ENCODE measurements at places on chromosomes 11 and 22.
A peak's percentile ranks its signal among the peaks of the same experiment; 100 is the strongest.

DNA sequence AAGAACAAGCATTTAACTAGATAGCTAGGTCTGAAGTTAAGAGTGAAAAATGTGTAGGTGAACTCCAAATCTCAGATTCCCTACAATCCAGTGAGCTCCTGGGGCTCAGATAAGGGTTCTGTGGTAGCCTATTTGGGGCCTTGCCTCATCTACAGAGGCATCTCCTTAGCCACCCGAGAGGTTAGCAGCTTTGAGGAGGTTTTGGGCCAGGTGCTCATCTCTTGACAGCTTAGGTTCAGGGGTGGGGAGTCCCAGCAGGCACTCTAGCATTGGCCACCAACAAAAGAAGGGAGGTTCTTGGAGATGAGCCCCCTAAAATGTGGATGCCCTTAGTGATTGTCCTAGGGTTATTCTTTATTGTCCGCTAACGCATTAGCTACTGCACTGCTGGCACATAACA lies 184.4 kb upstream of the B3GAT1 start:
- DNase-seq, result no peak

GRCh38 chr11:113179181-113179704 lies 135.1 kb upstream of the TTC12 start:
- DNase-seq, result no peak

GRCh38 chr11:64076758-64077157 lies 41.0 kb downstream of the FLRT1 start:
- DNase-seq, result no peak

- DNase-seq, result no peak
Measured at GRCh38 chr22:28187612-28188011, 268.6 kb upstream of the PITPNB start.

GRCh38 chr11:118705791-118706545 lies 26.5 kb upstream of the TREH start:
- DNase-seq, result no peak

- no peak for DNase-seq
Measured at GRCh38 chr22:17350292-17350691, 19.0 kb upstream of the CECR2 start.

- peak; percentile 50 for DNase-seq
Measured at GRCh38 chr11:3947061-3947460, 91.6 kb downstream of the STIM1 start.

- DNase-seq, result no peak
Measured at GRCh38 chr11:22331771-22332170, 6.4 kb upstream of the SLC17A6 start.

DNA sequence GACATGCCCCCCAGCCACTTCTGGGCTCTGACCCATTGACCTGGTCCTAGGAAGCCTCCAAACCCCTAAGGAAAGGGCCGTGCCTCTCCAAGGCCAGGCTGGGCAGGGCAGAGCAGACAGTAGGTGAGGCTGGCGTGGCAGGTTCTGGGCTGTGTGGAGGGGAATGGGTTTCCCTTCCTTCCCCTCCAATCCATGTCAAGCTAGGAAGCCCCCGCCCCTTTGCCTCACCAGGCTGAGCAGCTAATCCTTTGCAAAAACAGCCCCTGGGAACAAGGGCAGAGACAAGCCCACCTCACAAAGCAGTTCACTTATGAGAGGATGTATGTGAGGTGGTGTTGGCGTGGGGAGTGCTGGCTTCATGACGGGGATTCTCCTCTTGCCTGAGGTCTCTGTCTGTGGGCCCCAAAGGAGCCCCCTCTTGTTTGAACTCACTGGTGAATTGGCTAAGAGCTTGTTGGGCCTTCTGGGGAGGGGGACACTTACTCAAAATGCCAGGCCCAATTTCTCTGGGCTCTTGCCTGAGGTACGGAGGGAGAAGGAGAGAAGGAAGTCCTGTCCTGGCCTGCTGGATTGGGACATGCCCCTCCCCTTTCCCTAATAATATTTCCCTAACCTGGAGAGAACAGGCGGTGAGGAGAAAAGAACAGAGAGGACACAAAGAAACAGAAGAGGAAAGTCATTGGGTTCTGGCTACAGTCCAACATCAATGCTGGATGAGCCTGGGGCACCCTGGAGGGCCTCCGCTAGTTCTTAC lies 1.6 kb upstream of the TRIM29 start:
- DNase-seq, result no peak

DNA sequence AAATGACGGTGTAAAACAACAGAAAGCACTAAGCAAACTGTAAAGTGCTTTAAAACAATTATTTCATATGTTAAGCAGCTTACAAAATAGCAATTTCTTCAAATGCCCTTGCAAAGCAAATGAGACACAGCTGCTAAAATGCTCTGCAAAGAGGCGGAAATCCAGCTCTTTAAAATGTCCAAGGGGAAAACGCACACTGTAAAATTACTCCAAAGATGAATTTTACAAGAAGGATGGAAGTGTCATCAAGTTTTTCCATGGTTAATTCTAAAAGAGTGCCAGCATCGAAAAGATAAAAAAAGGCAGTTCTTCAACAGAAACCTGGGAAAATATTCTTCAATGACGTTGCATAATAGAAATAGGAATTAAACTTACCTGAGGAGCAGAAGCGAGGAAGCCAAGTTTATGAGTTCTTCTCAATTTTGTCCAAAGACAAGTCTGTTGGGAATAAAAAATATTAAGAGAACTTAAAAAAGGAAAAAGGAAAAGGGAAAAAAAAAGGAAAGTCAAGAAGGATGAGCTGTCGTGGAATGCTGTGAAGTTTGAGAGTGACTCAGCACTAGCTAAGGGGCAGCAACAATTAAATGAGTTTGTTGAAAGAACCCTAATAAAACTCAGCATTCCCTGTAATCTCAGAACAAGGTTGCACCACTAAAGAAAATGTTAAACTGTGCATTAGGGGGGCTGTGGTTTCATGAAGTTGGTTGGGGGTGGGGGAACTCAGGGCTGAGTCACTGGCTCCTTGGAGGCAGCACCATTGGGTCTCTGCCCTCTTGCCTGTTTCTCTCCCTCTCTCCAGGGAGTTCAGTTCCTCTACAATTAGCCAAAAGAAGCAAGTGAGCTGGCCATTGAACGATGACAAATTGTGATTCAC lies 64.2 kb upstream of the BLID start:
- no peak for DNase-seq
